NCI-H446 (cell line): ENCODE measurements at places on chromosomes 5 and 9.

- DNase-seq, result no peak
Measured at GRCh38 chr9:108015690-108016089, 526.1 kb upstream of the KLF4 start.

GRCh38 chr9:93059011-93059714 lies 662 bp downstream of the SUSD3 start:
- no peak for DNase-seq

DNA sequence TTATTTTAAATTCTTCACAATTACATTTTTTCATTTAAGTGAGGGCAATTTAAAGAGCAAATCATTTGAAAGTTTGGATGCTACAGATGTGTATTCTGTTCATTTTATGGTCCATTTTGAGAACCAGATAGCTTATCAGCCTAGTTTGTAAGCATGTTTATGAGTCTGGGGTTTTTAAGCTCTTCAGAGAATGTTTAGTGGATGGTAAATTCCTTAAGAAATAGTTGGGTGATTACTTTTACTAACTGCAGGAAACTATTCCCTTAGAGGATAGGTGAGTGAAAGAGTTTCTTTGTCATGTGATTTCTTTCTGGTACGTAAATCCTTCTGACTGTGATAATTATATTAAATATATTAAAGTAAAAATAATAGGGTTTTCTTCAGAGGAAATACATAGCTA lies 17.6 kb downstream of the RASGRF2 start:
- DNase-seq, result no peak

GRCh38 chr5:76299592-76299991 lies 103.5 kb upstream of the IQGAP2 start:
- DNase-seq, result no peak

GRCh38 chr9:33233626-33234342 lies 6.2 kb upstream of the SPINK4 start:
- DNase-seq, result peak; percentile 86

DNA sequence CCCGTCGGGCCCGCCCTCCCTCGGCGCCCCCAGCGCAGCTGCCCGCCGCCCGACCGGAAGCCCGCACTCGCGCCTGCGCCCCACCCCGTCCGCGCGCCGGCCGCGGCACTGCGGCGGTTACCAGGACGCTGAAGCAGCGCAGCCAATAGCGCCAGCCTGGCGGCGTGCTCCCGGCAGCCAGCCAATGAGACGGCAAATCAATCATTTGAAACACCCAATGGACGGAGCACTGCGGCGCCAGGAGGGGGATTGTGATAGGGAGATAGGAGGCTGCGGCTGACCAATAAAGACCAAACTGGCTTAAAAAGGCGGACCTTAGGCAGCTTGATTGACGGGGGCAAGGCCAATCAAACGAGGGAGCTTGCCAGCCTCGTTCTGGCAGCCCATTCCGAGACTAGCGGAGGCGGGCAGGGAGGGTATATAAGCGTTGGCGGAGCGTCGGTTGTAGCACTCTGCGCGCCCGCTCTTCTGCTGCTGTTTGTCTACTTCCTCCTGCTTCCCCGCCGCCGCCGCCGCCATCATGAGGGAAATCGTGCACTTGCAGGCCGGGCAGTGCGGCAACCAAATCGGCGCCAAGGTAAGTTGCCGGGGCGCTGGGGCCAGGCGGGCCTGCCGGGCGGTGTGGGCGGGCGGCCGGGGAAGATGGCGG lies at the start of gene TUBB4B:
Gene TUBB4B (plus strand): TSS at position 447 of the 649 bp plus-strand sequence. CDS start 74 bp downstream, at position 521.
- peak; percentile 98 for DNase-seq

DNA sequence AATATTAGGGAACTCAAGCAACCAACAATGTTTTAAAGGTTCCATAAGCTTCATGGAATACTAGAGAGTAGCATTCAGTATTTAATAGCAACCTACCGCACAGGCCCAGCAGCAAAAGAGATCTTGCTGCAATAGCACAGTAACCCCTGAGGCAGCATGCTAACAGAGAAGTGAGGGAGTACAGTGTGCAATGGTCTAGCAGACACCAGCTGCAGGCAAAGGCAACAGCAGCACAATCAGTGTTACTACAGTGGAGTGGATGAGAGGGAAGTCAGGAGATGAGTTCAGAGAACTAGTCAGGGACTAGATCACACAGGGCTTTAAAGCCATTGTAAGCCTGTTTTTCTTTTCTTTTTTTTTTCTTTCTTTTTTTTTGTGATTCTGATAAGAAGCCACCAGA lies 2.8 kb downstream of the TICAM2 start:
- no peak for DNase-seq

DNA sequence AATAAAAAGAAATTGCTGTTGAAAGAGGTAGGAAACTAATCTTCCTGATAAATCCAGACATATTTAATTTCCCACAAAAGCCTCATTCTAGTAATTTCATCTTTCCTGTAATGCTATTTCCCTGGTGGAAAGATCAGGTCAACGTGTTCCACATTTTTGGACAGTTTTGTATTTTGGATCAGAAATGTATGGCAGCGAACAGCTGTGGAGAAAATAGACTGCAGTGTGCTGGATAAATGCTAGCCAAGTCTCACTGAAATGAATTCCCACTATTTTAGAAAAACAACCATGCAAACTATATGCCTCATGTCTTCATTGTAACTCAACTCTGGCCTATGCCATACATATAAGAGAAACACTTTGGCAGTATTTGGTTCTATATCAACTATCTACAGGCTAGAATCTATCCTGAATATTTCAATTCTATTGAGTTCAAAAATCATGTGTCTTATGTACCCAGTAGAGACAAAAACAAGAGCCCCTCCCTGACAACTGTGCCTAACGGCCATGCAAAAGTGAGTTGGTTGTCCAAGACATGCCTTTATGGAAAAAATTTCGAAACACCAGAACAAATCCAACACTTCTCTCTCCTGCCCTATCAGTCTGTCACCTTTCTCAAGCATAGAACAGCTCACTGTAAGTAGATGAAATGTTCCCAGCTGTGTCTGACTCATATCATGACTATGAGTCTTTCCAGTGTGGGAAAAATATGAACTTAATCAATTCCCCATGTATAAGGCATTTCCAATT lies 191.3 kb upstream of the NREP start:
- no peak for DNase-seq

DNA sequence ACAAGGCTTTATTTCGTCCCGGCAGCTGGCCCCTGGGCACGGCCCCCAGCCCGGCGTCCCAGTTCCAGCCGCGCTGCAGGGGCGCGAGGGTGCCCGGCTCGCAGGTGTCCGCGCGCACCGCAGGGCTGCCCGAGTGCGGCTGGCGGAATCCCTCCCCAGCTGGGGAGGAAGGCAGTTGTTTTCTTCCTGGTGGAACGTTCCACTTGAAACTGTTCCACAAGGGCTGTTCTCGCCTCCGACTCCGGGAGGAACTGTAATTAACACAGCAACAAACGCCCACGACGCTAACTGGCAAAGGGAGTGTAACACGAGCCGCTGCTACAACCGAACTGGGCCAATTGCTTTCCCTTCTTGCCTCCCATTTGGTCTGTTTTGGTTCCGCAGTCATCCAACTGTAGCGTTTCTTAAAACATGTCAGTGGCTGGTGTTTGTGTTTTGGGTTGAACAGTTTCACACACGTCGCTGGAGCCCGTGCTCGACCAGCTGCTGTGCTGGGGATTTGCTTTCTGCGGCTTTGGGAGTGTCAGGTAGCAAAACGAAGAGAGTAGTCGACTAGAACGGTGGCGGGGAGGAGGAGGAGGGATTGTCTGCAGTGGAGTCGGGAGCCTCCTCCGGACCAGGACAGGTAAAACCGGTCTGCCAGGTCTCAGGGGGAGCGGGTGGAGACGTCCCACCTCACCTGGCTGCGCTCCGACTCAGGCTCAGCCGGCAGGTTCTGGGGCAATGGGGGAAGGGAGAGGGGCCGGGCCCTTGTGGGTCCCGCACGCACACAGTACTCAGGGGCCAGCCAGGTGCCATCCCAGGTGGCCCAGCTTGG lies 131.6 kb upstream of the NIPBL start:
- peak; percentile 69 for DNase-seq

DNA sequence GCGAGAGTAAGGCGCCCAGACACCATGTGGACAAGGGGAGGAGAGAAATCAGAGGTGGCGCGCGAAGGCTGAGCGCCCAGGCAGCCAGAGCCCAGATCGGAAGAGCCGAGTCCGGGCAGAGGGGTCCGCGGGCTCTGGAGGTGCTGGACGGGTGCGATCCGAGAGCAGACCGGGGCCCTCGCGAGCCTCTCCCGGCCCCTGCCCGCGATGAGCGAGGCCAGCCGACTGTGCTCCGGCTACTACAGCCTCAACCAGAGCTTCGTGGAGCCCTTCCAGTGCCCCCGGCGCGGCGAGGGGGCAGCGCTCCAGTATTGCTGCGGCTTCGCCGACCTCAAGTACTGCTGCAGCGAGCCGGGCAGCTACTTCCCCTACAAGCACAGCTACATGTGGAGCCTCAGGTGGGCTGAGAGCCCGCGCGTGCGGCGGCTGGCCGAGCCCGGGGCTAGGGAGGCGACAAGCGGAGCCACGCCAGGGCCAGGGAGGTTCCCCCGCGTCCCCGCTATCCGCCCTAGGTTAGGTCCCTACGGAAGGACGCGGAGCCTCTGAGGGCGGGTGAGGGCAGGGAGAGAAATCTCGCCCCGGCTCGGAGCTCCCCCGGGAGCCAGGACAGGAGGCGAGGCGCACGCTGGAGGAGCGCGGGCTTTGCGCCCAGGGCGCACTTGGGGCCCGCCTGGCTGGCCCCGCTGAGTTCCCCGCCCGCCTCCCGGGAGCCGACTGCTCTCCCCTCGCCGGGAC lies at the start of gene SHISAL2B:
Gene SHISAL2B (plus strand): TSS at position 87 of the 735 bp plus-strand sequence. CDS start 121 bp downstream, at position 208.
- DNase-seq, result no peak

- no peak for DNase-seq
Measured at GRCh38 chr9:98175028-98175569, 17.3 kb downstream of the CORO2A start.

GRCh38 chr5:97550164-97550563 lies 367.1 kb upstream of the RIOK2 start:
- no peak for DNase-seq

DNA sequence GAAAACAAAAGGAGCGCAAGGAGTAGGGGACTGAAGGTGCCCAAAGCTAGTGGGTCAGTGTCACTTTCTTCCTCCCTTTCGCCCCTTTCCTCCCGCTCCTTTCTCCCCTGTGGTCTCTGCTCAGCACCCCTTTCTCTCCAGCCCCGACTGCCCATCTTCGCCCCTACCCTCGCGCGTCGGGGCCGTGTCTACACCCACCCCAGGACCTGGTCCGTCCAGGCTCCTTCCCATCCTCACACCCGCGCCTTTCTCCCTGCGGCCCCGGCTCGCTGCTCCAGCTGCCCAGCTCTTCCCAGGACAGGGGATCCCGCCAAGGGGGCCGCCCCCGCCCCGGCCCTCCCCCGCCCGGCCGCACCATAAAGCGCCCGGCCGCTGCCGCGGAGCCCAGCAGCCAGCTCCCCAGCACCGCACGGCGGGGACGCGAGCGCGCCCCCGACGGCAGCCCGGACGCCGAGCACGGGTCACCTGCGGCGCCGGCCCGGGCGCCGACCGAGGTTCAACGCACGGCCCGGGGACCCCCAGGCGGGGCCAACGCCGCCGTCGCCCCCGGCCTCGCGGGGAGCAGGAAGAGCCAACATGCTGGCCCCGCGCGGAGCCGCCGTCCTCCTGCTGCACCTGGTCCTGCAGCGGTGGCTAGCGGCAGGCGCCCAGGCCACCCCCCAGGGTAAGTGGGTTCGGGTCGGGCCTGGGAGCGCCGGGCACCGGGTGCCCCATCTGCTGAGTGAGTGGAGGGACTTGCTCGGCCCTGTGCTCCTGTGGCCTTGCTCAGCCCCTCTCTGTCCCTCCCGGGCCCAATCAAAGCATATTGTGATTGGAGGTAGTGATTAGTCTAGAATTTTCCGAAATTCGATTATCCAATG lies at the start of gene THBS4:
Gene THBS4 (plus strand): TSS at position 387 of the 860 bp plus-strand sequence. CDS start 190 bp downstream, at position 577.
- DNase-seq, result no peak

DNA sequence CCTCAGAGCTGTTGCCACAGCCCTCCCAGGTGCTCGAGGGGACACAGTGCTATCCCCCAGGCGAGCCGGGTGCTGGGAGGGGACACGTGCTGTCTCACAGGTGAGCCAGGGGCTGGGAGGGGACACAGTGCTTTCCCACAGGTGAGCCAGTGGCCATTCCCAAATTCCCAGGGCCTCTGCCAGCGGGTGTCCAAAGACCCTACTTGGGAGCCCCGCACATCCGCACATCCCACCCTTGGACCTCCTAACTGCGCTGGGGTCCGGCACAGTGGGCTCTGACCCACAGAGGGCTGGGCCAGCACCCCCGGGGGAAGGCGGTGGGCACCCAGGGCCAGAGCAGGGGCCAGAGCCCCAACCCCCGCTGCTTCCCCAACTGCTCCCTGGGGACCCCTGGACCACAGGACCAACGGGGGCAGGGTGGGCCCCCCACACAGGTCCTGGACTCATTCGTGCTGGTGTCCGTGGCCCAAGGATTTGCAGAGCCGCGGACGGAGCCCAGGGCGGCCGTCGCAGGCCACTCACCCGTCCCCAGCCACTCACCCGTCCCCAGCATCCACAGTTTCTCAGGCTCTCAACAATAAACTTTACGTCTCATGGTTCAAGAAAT lies 17.9 kb downstream of the EXD3 start:
- no peak for DNase-seq

DNA sequence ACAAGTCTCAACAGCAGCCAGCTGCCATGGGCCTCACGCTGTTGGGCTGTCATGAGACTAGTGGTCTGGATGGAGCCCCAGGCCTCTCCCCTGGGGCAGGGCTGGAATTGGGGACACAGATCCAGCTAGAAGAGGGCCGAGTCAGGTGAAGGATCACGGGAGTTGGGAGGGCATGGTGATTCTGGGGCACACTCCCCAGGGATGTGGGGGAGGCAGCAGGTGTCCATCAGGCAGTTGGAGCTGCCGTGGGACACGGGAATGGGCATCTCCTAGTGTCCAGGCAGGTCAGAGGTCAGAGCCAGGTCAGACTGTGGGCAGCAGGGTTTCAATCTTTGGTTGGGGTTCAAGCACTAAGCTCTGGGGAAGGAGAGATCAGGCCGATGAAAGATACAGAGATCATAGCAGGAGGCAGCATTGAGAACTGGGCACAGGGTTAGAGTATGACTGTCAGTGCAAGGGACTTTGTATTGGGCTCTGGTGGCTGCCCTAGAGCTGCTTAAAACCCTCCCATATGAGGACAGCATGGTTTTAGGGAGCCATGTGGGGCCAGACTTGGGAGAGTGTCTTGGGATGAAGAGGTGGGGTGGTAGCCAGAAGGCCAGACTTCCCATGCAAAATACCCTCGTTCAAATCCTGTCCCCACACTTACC lies 59.2 kb downstream of the ARHGEF37 start:
- DNase-seq, result no peak

DNA sequence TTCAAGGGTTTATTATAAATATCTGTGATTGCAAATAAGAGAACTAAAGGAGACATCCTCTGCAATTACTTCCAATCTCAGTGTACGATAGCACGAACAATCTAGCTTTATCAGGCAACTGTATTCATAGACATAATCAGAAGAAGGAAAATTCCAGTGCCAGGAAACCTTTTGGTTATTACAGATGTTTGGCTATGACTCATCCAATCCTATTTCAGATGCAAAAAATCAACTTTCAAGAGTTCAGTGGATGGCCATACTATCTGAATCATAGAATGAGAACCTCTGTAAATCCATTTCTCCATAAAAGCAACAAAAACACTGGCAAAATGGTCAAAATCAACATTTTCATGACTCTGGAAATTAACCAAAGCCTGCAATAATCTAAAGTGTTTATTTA lies 37.9 kb downstream of the GAS1 start:
- DNase-seq, result no peak

- DNase-seq, result no peak
Measured at GRCh38 chr5:15797116-15797515, 297.1 kb downstream of the FBXL7 start.
